Thymus (tissue), 14 donors: ENCODE measurements at places on chromosomes 4 and X.

DNA sequence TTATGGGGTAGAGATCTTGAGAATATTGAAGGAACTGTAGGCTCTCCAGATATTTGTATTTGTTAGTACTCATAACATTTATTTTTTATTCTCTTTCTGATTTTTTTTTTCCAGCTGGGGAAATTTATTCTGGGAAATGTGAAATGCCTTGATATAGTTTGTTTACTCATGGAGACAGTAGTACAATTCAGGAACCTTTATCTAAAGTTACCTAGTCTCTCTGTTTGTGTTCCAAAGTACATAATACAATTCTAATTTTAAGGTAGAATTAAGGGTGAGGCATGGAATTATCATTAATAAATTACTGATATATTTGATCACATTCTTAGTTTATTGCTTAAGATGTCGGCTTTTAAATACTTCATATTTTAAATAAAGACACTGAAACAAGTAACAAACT lies 114.0 kb downstream of the RS1 start:
- DNase-seq = no peak

DNA sequence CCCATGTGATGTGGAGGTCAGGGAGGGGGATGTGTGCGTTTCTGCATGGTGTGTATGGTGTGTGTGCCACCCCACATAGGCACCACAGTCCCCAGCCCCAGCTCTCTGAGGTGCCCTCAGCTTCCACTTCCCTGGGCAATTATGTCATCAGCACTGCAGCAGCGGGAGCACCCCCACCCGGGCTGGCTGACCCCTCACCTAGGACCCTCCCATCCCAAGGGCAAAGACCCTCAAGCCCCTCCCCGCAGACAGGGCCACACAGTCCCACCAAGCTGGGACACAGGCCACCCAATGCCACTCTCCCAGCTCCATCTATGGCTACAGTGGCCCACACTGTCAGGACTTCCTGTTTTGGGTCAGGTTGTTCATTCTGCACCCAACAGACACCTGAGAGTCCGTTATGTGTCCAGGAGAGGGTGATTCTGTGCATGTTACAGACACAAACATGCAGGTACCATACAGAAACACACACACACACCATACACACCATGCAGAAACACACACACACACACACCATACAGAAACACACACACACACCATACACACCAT lies 75.2 kb downstream of the JAKMIP1 start:
- DNase-seq = no peak

DNA sequence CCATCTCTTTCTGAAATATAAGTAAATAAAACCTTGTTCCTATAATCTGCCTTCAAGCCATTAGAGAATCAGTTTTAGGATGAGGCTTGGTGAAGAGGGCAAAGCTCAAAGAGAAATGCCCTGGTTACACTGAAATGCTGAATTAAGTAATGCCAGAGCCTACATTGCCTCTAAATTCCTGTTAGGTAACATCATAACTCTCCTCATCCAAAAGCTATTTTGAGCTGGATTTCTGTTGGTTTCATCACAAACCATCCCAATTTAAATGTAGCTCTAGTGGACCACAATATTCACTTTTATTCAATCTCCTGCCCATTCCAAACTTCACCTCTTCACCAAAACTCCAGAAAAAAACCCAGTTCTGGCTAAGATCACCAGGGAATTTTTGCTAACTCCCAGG lies 1319.7 kb upstream of the TENM3 start:
- no peak for DNase-seq

DNA sequence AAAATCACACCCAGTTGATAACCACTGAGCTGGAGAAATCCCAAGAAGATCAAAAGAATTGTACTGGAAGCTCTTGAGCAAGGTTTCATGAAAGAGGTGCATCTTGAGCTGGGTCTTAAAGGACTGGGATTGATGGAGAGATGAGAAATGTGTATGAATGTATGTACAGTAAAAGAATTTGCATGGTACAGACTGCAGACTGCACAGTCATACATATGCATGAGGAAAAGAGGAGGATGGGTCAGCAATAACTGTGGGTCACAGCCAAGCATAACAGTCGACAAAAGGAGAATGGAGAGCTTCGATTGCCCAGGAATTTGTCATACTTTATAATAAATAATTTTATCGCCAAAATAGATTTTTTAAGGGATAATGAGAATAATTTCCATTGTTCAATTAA lies 4.8 kb upstream of the RELL1 start:
- no peak for DNase-seq

DNA sequence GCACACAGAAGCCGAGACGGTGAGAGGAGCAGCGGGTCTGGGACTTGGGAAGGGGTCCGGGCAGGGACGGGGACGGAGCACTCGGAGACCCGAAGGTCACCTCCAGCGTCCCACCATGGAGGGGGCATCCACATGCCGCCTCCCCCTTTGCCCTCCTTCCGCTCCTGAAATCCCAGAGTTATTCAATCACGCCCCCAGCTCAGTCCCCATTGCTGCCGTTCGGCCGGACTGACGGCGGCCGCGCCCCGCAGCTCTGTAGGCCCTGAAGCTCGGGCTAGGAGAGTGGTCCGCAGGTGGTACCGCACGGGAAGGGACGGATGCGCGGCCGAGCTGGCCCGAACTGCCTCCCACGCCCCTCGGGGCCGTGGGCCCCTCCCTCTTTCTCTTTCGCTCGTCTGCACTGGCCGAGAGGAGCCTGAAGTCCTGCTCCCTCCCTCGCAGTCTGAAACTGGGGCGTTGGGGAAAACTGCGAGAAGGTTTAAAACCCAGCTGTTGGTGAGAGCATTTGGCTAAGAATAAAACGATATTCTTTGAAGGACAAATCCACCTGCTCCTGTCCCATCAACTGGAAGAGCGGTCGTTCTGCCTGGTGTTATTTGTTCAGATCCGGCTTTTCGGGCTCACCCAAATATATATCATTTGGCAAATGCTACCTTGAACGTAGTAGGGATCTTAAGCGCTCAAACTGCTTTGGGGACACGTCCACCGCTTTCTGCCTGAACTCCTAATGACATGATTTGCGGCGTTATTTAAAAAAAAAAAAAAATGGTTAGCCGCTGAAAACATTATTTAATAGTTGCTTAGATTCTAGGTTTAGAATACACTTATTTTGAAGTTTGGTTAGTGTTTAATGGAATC lies 719 bp downstream of the USO1 start:
- peak; percentile 13 for DNase-seq

DNA sequence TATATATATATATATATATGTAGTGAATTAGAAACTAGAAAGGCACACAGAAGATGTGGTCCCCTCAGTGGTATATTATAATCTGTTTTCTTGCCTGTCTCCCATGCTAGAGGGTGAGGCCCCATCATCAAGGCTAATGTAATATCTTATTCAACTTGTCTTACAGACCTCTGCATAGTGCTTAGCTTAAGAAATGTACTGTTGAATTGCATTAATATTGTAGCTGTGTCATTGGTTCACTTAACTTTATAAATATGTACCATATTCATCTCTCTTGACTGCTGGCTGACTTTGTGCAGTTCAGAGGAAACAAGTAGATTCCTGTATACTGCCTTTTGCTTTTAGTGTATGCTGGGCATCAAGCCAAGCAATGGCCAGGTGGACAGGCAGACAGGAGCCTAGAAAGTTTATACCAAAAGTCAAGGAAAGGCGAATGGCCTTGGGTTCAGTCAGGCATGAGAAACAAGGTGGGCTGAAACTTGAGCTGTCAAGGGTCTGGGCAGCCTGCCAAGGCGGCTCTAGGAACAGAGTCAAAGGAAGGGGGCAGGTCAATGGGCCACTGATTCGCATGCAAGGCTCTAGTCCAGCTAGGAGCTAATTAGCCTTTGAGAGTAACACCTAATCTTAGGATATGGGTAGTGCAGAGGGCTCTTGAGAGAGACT lies 78.8 kb upstream of the LEF1 start:
- no peak for DNase-seq

GRCh38 chrX:24480400-24480865 lies 15.3 kb downstream of the PDK3 start:
- DNase-seq = no peak

- no peak for DNase-seq
Observed at GRCh38 chr4:71663780-71664179, 120.1 kb downstream of the GC start.

GRCh38 chrX:71367396-71367795 lies 1.2 kb downstream of the TAF1 start:
- DNase-seq = no peak

GRCh38 chr4:84243685-84244084 lies 255.4 kb downstream of the NKX6-1 start:
- no peak for DNase-seq

DNA sequence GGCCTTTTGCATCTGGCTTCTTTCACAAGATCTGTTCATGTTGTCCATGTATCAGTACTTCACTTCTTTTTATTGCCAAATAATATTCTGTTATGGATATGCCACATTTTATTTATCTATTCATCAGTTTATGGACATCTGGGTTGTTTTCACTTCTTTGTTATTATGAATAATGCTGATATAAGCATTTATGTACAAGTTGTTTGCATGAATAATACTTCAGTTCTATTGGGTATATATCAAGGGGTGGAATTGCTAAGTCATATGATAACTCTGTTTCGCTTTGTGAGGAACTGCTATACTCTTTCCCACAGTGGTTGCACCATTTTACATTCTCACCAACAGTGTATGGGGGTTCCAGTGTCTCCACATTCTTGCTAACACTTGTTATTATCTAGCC lies 190.4 kb downstream of the RBMX2 start:
- DNase-seq = no peak

DNA sequence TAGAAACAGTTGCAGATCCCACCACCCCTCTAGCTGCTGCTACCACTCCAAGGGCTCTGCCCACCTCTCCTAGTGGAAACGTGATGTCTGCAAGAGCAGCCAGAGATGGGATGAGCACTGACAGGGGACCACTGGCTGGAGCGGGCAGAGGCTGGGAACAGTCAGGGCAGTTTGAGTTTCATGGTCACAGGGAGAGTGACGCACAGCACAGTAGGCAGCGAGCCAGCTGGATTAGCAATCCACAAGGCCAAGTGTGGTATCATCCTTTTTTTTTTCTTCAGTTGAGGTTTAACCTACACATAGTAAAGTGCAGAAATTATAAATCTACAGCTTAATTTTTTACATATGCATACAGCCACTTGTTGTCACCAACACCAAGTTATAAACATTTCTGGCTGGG lies 6.4 kb upstream of the SCML2 start:
- no peak for DNase-seq

DNA sequence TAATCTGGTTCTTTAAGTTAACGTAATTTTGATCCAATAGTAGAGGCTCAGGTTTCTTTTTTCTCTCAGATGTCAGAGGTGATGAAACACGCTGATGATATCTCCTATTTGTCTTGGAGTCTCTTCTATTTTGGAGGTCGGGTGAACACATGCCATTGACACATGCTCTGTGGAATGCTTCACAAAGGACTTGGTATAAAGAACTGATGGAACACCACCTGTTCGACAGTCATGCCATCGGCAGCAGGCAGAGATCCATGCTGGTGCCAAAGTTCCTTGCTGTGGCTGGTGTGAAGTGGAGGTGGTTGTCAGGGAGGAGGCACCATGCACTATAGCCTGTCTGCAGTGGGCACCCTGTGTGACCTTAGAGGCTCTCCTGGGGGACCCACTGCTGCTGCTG lies 94.9 kb downstream of the ATP8A1 start:
- no peak for DNase-seq

DNA sequence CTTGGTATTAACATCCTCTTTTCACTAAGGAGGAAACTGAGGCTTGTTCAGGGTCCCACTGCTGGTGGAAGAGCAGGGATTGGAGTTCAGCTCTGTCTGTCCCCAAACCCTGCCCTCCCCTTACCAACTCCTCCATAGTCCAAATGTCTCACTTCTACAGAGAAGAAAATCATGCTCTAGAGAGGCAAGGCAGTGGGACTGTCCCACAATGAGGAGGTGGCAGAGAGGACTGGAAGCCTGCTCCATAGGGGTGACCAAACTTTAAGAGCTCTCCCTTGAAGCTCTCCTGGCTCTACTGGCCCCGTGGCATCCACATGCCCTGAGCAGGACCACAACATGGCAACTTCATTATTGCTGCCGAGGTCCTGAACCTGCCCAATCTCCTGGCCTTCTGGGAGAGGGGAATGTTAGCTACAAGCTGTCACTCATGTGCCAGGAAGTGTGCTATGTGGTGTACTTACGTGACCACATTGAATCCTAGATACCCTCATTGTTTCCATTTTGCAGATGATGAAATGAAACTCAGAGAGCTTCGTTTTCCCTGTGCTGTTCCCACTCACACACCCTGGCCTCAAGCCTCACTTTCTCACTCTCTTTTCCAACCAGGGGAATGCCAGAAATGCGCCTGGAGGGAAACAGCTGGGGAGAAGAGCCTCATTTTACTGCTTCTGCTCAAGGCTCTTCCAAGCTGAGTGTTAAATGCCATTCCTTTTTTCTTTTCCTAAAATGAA lies 71.5 kb downstream of the ANAPC4 start:
- DNase-seq = no peak

- no peak for DNase-seq
Observed at GRCh38 chr4:20391198-20391597, 139.5 kb downstream of the SLIT2 start.

GRCh38 chrX:17052793-17053192 lies 106.3 kb downstream of the REPS2 start:
- DNase-seq = no peak

- DNase-seq = peak; percentile 66
Observed at GRCh38 chr4:54971474-54971950, 153.9 kb downstream of the KDR start.

- no peak for DNase-seq
Observed at GRCh38 chr4:138259824-138260223, 17.7 kb upstream of the SLC7A11 start.

GRCh38 chr4:26076000-26076587 lies 162.1 kb downstream of the SMIM20 start:
- DNase-seq = no peak

- no peak for DNase-seq
Observed at GRCh38 chr4:125572601-125573000, 257.8 kb downstream of the FAT4 start.

DNA sequence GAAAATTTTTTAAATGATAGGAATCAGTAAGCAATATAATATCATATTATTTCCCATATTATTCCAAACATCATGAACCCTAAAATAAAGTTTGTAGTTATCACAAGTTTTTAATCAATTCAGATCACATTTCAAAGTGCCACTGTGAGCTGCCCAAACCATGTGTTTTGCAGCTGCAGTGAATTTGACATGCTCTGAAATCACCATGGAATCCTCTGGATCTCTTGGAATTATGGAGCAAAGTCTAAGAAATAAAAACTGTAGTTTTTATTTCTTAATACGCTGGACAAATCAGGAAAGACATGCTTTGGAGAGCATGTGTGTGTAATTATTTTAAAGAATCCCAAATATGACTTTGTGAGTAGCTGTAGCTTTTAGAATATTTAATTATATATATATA lies 262.7 kb downstream of the ANKRD50 start:
- no peak for DNase-seq

DNA sequence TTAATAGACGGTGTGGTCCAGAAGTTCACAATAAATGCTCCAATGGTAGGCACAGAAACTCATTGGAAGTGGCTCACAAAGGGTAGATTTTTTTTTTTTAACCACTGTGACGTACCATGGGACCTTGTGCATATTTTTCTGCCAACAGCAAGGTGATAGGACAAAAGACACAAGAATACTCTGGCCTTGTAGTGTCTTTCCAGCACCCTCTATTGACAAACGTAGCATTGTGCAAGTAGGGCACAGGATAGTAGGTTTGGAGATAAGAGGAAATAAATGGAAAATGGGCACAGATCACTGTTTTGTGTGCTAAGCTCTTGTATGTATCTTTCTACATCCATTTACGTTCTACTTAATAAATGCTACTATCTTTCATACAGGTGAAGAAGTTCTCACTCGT lies 2054.9 kb downstream of the PCDH7 start:
- no peak for DNase-seq
